Kidney epithelial cell (primary cell): ENCODE measurements at places on chromosomes 5 and 9. TPM values are rescaled to one million over a fixed set of nuclear protein-coding genes. Genes with fewer than 3 reads are reported as not detected.

- DNase-seq: no peak
Observed at GRCh38 chr5:142955628-142956027, 185.5 kb downstream of the ARHGAP26 start.

- no peak for DNase-seq
Observed at GRCh38 chr5:132465059-132465707, 25.4 kb downstream of the IRF1 start.

CD72 gene
- total RNA-seq: 1.7 and 2.7 TPM in 2 replicates

FAM120A gene
- total RNA-seq: 59.0 and 65.2 TPM in 2 replicates

DNA sequence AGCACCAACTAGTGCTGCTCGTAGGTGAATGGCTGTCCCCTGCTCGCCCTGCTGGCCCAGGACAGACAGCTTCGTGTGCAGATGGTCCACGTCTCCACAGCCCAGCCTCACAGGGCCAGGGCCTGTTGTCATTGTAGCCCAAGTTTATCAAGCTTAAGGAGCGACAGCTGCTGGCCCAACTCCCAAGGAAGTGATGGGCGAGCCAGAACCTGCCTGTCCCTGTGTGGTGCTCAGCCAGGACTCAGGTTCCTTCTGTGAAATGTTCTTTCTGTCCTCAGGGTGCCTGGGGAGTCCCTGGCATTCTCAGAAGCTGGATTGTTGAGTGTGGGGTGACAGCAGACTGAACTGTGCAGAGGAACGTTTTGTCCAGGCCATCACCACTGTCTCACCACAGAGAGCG is 16.4 kb downstream of the TRIP13 start:
- DNase-seq: no peak

DNA sequence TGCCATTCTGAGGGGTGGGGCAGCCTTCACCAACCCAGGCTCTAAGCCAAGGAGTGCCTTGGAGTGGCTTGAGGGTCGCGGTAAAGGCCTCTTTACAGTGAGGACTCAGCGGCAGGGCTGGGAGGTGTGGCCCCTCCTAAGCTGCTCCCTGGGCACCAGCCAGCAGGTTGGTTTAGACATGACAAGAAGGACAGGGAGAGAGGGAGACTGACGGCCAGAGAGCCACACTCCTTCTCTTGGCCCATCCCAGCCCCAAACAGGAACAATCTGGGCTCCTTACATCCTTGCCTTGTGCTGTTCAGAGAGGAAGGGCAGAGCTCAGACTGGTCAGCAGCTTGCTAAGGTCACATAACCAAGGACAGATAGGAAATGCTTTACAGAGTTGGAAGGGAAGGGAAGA is 94.5 kb downstream of the LMX1B start:
- DNase-seq: no peak

- no peak for DNase-seq
Observed at GRCh38 chr5:78430866-78431265, 70.4 kb downstream of the SCAMP1 start.

DNA sequence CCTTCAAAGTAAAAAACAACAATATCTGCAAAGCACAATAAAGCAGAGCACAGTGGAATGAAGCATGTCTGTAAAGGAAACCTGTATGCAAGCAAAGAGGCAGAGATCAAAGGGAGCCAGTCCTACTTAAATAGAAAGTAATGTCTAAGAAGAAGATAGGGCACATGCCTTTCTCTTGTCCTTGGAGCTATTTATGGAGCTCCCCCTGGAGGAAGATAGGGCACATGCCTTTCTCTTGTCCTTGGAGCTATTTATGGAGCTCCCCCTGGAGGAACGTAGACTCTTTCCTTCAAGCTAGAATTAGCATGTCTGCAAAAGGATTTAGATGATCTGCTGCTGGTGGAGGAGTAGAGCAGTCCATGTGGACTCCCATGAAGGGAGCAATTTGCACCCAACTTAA is 168.1 kb upstream of the RASEF start:
- DNase-seq: no peak

DNA sequence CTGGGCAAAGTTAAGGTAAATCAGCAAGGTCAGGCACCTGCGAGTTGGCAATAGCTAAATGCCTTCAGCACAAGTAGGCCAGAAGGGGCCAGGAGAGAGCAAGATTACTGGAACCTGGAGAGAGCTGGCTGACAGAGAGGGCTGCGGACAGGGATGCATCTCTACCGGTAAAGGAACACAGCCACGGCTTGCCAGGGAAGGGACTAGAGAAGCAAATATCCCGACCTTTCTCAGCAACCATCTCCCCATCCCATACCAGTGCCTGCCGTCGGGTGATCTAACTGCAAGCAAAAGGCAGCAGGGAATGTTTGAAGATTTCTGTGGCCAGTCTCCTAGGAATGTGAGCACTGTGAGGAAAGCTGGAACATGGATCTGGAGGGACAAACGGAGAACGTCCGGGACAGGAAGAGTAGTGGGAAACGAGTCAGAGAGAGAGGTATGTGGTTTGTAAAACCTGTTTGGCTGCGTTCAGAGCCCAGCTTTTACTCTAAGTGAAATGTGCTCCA is 15.9 kb upstream of the ABLIM3 start:
- no peak for DNase-seq

DNA sequence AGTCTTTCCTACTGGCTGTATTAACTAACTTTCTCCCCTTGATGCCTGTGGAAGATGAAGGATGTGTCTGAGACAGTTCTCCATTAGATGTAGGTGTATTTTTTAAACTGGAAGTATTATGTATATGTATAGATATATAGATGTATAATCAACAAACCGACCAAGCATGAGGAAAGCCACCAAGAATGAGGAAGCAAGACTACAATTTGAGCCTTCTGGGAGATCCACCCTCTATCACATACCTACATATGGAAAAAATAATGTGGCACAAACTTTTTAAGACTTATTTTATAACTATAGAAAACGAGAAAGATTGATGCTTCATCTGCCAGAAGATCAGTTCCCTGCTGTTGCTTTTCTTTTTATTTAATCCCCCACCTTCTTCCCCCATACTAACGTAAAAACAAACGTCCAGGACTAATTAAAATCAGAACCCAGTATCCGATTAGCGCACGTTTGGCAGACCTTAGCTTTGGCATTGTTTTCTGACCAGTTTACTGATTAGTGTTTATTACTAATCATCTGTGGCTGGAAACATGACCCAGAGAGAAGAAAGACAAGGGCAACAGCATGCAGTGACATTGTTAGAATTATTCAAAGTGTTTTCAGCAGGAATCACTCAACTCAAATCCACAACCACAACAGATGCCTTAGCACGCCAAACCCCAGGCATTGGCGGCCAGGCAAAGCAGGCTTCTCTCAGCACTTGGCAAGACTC is 490.2 kb downstream of the EBF1 start:
- no peak for DNase-seq

DNA sequence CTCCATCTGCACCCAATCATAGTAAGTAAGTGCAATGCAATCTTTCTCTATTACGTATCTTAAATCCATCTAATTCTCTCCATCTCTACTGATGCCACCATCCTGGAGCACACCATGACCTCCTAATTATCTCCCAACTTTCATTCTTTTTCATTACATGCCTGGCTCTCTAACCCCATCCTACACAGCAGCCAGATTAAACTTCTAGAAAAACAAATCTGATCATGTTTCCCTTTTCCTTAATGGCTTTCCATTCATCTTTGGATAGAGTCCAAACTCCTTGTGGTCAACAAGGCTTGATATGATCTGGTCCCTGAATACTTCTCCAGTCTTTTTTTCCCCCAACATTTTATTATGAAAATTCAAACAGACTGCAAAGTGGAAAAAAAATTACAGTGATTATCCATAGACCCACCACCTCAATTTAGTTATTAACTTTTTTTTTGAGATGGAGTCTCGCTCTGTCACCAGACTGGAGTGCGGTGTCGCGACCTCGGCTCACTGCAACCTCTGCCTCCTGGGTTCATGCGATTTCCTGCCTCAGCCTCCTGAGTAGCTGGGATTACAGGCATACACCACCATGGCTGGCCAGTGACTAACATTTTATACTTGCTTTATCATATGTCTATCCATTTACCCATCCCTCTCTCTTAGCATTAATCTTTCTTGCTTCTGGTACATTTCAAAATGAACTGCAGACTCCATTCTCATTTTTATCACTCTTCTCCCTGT is 5.2 kb downstream of the PPP2R2B start:
- DNase-seq: no peak
